ENCODE measurements at places on chromosomes 2 and 18.

- H3K4me3 ChIP-seq: peak overlapping the region; percentile 59
- no peaks in the 10 kb centered on the region for H3K36me3 ChIP-seq
- peaks cover 38% of the 10 kb centered on the region for H3K4me1 ChIP-seq
- peak overlapping the region; percentile 62 for H3K27ac ChIP-seq
- H3K27me3 ChIP-seq: no peaks in the 10 kb centered on the region
Observed at GRCh38 chr2:200466425-200467418, 43.1 kb downstream of the KCTD18 start.

- H3K4me1 ChIP-seq: peaks cover 37% of the 10 kb centered on the region
- no peak overlapping the region for H3K27ac ChIP-seq
- H3K27me3 ChIP-seq: no peaks in the 10 kb centered on the region
- H3K36me3 ChIP-seq: peaks cover 21% of the 10 kb centered on the region
- DNase-seq: no peak
Observed at GRCh38 chr2:86557836-86558235, 5.4 kb downstream of the CHMP3 start.

DNA sequence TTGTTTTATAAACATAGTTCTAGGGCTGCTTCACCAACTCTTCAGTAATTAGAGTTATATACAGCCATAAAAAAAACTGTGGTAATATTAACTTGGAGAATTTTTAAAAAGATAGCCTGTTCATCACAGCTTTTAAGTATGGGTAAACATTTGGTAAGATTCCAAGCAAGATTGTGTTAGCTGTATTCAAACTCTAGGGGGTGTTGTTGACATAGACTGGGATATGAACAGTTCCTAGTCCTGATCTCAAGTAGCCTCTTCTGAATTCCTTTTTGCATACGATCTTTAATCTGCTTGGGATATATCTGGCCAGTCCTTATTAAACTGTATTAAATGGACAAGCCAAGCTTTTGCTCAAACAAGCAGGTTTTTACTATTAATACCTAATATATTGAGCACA, 13.4 kb downstream of the NOP58 start:
- no peak for DNase-seq
- H3K4me3 ChIP-seq: no peak overlapping the region
- peaks cover 62% of the 10 kb centered on the region for H3K36me3 ChIP-seq
- no peaks in the 10 kb centered on the region for H3K27me3 ChIP-seq
- no peak overlapping the region for H3K27ac ChIP-seq
- H3K4me1 ChIP-seq: peaks cover 10% of the 10 kb centered on the region

DNA sequence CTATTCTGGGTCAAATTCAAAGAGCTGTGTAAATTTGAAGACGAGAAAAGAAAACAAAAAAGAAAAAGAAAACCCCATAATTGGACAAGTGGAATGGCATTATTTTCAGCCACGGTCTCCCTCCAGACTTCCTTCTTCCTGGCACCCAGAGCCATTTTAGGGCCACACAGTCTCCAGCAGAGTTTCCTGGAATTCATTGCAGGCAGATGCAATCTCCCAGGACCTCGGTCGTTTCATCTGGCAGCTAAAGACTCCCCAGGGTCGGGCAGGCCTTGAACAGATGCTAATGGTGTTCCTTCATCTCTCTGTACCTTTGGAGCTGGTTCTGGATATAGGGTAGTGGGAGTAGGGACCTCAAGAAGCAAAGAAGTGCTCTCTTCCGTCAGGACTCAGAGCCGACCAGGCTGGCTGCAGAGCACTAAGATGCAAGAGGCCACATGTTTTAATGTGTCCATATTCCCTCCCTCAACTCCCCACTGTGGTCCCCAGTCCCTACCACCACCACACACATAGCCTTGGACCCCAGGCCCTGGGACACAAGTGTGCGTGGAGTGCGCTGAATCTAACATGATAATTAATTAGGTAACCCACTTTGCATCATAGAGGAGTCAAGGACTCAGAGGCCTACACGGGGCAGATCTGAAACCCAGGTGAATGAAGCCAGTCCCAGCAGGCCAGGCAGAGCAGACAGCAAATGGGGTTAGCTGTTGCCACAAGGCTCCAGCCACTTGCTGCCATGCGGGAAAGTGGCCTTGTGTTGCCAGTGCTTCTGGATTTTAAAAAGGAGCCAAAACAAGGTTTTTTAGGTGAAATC, 109.3 kb upstream of the ATL2 start:
- DNase-seq: no peak
- no peak overlapping the region for H3K4me3 ChIP-seq
- H3K27ac ChIP-seq: no peak overlapping the region

DNA sequence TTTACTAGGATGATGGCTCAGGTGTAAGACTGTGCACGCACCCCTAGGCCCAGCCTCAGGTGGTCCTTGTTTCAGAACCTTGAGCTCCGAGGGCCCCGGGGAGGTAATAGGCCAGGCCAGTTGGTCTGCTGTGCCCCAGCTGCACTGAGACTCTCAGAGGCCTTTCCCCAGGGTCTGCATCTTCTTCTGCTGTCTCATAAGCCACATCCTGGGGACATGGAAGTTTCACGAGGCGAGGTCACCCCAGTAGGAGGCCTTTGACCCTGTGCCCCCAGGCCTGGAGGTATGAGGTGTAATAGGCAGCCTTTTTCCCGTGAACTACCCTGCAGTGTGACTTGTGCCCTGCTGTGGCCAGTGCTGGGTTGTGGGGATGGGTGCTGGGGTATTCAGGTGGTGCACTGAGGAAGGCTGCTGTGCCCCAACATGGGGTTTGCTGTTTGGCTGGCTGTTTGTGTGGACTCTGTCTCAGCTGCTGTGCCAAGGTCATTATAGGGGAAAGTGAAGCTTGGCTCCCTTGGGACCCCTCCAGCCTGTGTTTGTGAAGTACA, 6.9 kb downstream of the OXER1 start:
- no peak overlapping the region for H3K27ac ChIP-seq
- no peak overlapping the region for H3K4me3 ChIP-seq
- H3K36me3 ChIP-seq: no peaks in the 10 kb centered on the region
- no peak for DNase-seq
- H3K4me1 ChIP-seq: peaks cover 36% of the 10 kb centered on the region

- H3K27me3 ChIP-seq: no peaks in the 10 kb centered on the region
- no peak overlapping the region for H3K4me3 ChIP-seq
- DNase-seq: no peak
- H3K27ac ChIP-seq: no peak overlapping the region
- H3K4me1 ChIP-seq: no peaks in the 10 kb centered on the region
Observed at GRCh38 chr2:64311948-64312621, 141.9 kb upstream of the LGALSL start.

- DNase-seq: no peak
- H3K27me3 ChIP-seq: peaks cover 12% of the 10 kb centered on the region
- no peak overlapping the region for H3K27ac ChIP-seq
- no peaks in the 10 kb centered on the region for H3K4me1 ChIP-seq
- H3K4me3 ChIP-seq: no peak overlapping the region
Observed at GRCh38 chr2:72847534-72848315, 21.9 kb upstream of the EXOC6B start.

- H3K27ac ChIP-seq: no peak overlapping the region
- peaks cover 16% of the 10 kb centered on the region for H3K27me3 ChIP-seq
- H3K4me3 ChIP-seq: no peak overlapping the region
- no peaks in the 10 kb centered on the region for H3K36me3 ChIP-seq
Observed at GRCh38 chr2:60608679-60609078, 55.2 kb upstream of the BCL11A start.

GRCh38 chr2:223501641-223502040, 100.5 kb downstream of the SCG2 start:
- H3K4me3 ChIP-seq: no peak overlapping the region
- H3K36me3 ChIP-seq: no peaks in the 10 kb centered on the region
- H3K4me1 ChIP-seq: no peaks in the 10 kb centered on the region
- H3K27me3 ChIP-seq: no peaks in the 10 kb centered on the region
- H3K27ac ChIP-seq: no peak overlapping the region
- no peak for DNase-seq

DNA sequence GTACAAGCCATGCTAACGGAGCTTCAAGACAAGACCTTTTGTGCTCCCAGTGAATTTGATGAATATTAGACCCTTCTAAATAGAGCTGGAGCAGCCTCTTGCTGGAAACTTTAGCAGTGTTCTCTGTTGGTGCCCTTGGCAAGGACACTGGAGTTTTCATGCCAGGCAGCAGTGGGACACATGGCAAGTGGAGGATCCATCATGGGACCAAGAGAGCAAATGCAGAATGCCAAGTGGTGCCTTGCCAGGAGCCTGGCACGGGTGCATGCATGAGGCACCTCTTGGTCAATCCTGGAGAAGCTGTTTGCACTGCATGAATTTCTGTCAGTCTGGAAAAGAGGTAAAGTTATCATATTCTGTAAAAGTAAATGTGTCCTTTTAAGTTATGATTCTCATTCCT, 59.1 kb downstream of the NETO1 start:
- peaks cover 2% of the 10 kb centered on the region for H3K36me3 ChIP-seq
- H3K27me3 ChIP-seq: no peaks in the 10 kb centered on the region
- no peak overlapping the region for H3K27ac ChIP-seq
- no peak for DNase-seq

GRCh38 chr2:101401906-101402305, 14.6 kb upstream of the CREG2 start:
- no peaks in the 10 kb centered on the region for H3K36me3 ChIP-seq
- H3K27me3 ChIP-seq: no peaks in the 10 kb centered on the region
- peaks cover 66% of the 10 kb centered on the region for H3K4me1 ChIP-seq
- H3K27ac ChIP-seq: peak overlapping the region; percentile 84
- H3K4me3 ChIP-seq: peak overlapping the region; percentile 12

- no peaks in the 10 kb centered on the region for H3K4me1 ChIP-seq
- H3K36me3 ChIP-seq: peaks cover 32% of the 10 kb centered on the region
- H3K27me3 ChIP-seq: no peaks in the 10 kb centered on the region
- no peak overlapping the region for H3K27ac ChIP-seq
Observed at GRCh38 chr18:49228187-49228586, 232.3 kb downstream of the DYM start.

GRCh38 chr2:10787176-10787968, 25.2 kb downstream of the PDIA6 start:
- peaks cover 2% of the 10 kb centered on the region for H3K4me1 ChIP-seq
- DNase-seq: no peak
- H3K27ac ChIP-seq: no peak overlapping the region
- H3K4me3 ChIP-seq: no peak overlapping the region

GRCh38 chr18:51044928-51045585, 15.0 kb downstream of the SMAD4 start:
- no peak overlapping the region for H3K4me3 ChIP-seq
- peaks cover 51% of the 10 kb centered on the region for H3K4me1 ChIP-seq
- no peak for DNase-seq
- H3K36me3 ChIP-seq: peaks cover 21% of the 10 kb centered on the region
- H3K27me3 ChIP-seq: no peaks in the 10 kb centered on the region

GRCh38 chr2:131425231-131425941, 50.5 kb upstream of the TUBA3D start:
- H3K4me3 ChIP-seq: no peak overlapping the region
- no peak for DNase-seq
- no peak overlapping the region for H3K27ac ChIP-seq
- H3K4me1 ChIP-seq: peaks cover 6% of the 10 kb centered on the region
- H3K36me3 ChIP-seq: no peaks in the 10 kb centered on the region
- H3K27me3 ChIP-seq: peaks cover 50% of the 10 kb centered on the region

- no peak overlapping the region for H3K27ac ChIP-seq
- DNase-seq: no peak
- no peak overlapping the region for H3K4me3 ChIP-seq
- peaks cover 13% of the 10 kb centered on the region for H3K4me1 ChIP-seq
Observed at GRCh38 chr18:48915626-48916425, 34.9 kb downstream of the SMAD7 start.

DNA sequence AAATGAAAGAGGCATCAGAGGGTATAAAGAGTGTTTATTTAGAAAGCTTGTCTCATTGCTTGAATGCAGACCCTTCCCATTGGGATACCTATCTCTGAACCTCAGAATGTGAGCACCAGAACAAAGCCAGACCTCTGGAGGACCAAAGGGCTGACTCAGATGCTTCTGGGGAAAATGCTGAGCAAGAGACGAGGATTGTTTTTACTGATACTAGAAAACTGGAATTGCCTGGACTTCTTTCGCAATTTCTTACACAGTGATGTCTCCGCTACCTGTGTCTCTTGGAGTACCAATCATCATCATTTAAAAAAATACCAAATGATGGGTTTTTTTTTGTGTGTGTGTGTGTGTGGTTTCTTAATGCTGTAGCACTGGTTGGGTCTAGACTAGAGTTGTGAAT, 55.6 kb upstream of the CCDC85A start:
- DNase-seq: no peak
- H3K4me1 ChIP-seq: no peaks in the 10 kb centered on the region
- peaks cover 2% of the 10 kb centered on the region for H3K27me3 ChIP-seq
- H3K36me3 ChIP-seq: no peaks in the 10 kb centered on the region
- no peak overlapping the region for H3K4me3 ChIP-seq
- H3K27ac ChIP-seq: no peak overlapping the region

DNA sequence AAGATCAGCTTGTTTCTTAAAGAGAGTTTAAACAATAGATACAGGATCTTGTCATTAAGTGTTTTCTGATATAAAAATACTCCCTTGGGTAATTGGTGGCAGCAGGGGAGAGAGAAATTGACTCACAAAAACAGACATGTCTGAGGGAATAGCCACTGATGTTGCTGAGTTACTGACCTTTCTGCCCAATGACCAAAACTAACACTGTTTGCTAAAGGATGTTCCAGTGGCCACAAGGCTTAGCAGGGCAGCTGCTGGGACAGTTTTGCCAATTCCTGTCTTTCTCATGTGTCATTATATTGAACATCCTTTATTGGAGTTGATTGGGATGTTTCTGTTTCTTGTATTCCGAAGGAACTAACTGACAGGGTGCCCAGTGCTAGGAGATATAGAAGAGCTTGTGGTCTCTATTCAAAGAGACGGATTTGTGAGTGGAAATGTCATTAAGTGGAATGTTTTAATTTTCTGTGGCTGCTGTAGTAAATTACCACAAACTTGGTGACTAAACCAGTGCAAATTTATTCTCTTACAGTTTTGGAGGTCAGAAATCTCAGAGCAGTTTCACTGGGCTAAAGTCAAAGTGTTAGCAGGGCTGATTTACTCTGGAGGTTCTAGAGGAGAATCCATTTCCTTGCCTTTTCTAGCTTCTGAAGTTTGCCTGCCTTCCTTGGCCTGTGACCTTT, 124.8 kb upstream of the RMDN2 start:
- no peak for DNase-seq
- H3K4me1 ChIP-seq: peaks cover 10% of the 10 kb centered on the region
- H3K36me3 ChIP-seq: no peaks in the 10 kb centered on the region
- no peak overlapping the region for H3K4me3 ChIP-seq
- H3K27ac ChIP-seq: no peak overlapping the region

GRCh38 chr18:9708057-9708433, at the start of gene RAB31:
RAB31 (plus strand) TSS chr18:9708301; CDS start chr18:9708406, 105 bp downstream.
- DNase-seq: peak; percentile 61
- H3K27ac ChIP-seq: peak within 1 kb of the TSS; percentile 95

DNA sequence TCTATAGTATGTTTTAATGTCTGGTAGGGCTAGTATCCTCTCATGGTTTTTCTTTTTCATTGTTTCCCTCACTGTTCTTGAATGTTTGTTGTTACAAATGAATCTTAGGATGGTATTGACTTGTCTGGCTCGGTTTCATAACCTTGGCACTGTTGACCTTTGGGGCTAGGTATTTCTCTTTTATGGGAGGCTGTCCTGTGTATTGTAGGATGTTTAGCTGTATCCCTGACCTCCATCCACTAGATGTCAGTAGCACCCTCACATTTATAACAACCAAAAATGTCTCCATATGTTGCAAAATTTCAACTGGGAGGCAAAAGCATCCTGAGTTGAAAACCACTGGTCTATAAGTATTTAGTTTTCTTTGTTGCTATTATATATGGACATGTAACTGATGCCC, 7.0 kb upstream of the AOX1 start:
- peaks cover 2% of the 10 kb centered on the region for H3K27me3 ChIP-seq
- no peaks in the 10 kb centered on the region for H3K4me1 ChIP-seq
- DNase-seq: no peak
- no peak overlapping the region for H3K4me3 ChIP-seq
- H3K27ac ChIP-seq: no peak overlapping the region
- no peaks in the 10 kb centered on the region for H3K36me3 ChIP-seq

- peak overlapping the region; percentile 15 for H3K4me3 ChIP-seq
- peaks cover 26% of the 10 kb centered on the region for H3K4me1 ChIP-seq
- no peak for DNase-seq
- H3K36me3 ChIP-seq: peaks cover 36% of the 10 kb centered on the region
- peak overlapping the region; percentile 59 for H3K27ac ChIP-seq
Observed at GRCh38 chr2:10045561-10046355, 2.4 kb downstream of the KLF11 start.
